Adrenal gland (tissue), 19 donors: ENCODE measurements at places on chromosomes 3 and 15. TPM values are rescaled to one million over a fixed set of nuclear protein-coding genes. Genes with fewer than 3 reads are reported as not detected.

- H3K36me3 ChIP-seq, result no peaks in the 10 kb centered on the region
- no peak overlapping the region for H3K4me3 ChIP-seq
- no peak for DNase-seq
- H3K27me3 ChIP-seq, result no peaks in the 10 kb centered on the region
- no peak overlapping the region for H3K27ac ChIP-seq
- H3K4me1 ChIP-seq, result no peaks in the 10 kb centered on the region
Measured at GRCh38 chr3:182862159-182862860, 69.0 kb downstream of the ATP11B start.

DNA sequence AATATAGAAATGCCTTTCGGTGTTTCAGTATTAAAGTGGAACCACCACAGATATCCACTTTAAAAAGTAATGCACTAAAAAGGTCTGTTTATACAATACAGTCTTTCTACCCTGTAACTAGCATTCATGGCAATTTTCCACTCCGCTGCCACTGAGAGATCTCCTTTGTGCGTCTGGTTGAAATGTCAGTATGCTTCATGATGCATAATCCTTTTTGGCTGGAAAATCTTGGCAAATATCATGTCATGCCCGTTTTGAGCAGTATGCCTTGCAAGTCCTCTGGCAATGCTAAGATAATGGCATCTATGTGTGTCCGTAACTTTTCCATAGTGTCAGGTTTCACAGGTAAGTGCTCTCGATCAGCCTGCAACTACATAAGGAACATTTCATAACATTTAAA lies 30.8 kb upstream of the ARF4 start:
- H3K27ac ChIP-seq, result no peak overlapping the region
- DNase-seq, result no peak
- H3K36me3 ChIP-seq, result no peaks in the 10 kb centered on the region
- no peak overlapping the region for H3K4me3 ChIP-seq
- no peaks in the 10 kb centered on the region for H3K27me3 ChIP-seq
- no peaks in the 10 kb centered on the region for H3K4me1 ChIP-seq

- H3K36me3 ChIP-seq, result no peaks in the 10 kb centered on the region
- peak; percentile 59 for DNase-seq
- H3K27ac ChIP-seq, result no peak within 1 kb of the TSS
- H3K4me3 ChIP-seq, result peak within 1 kb of the TSS; percentile 62
- H3K27me3 ChIP-seq, result no peaks in the 10 kb centered on the region
Measured at GRCh38 chr15:40873694-40874561, at the start of gene RHOV. Gene RHOV (minus strand): TSS chr15:40874234. CDS start chr15:40874139, 95 bp downstream.

DNA sequence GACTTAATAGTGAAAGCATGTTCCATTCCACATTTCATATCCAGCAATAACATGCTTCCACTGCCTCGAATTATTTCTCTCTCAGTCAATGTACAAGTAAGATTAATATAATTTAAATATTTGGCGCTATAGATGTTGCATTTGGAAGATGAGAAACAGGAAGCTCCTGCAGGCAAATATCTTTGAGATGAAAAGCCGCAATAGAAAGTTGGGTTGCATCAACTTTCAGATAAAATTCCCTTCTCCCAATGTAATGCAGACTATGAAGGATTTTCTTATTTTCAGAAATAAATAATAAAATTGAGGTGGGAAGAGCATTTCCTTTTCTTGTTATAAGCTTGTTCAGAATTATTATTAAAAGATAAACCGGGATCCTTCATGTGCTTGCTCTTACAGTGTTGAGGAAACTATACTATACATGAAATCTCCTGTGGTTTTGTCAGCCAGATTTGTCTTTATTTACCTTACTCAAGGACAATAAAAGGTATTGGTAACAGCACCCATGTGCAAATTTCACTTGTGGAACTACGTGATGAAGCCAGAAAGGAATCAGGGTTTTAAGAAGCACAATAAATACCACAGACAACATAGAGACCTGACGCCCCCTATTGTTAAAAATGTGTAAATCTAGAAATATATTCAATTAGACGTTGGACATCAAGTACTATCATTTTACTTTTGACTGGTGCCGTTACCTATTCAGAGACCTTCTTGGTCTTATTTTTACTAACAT lies 307.0 kb downstream of the ARPP21 start:
- no peak for DNase-seq
- H3K4me1 ChIP-seq, result no peaks in the 10 kb centered on the region
- no peak overlapping the region for H3K4me3 ChIP-seq
- no peaks in the 10 kb centered on the region for H3K27me3 ChIP-seq
- no peak overlapping the region for H3K27ac ChIP-seq

DNA sequence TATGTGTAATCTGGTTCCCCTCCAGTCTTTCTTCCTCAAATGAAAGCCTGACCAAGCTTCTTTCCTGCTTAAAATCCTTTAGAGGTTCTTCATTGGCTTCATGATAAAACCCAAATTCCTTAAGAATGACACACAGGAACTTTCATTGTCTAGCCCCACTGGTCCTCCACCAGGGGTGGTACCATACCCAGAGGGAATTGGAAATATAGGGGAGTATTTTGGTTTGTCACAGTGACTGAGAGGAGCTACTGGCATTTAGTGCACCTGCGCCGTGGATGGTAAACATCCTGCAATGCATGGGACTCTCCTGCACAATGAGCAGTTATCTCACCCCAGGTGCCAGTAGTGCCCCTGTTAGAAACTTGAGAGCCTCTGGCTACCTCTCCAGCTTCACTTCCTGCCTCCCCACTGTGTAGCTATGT lies 10.8 kb downstream of the ZWILCH start:
- no peak overlapping the region for H3K4me3 ChIP-seq
- no peak for DNase-seq
- no peak overlapping the region for H3K27ac ChIP-seq
- H3K27me3 ChIP-seq, result no peaks in the 10 kb centered on the region

GRCh38 chr15:78933823-78934654 lies 10.8 kb downstream of the CTSH start:
- H3K4me3 ChIP-seq, result no peak overlapping the region
- peaks cover 24% of the 10 kb centered on the region for H3K36me3 ChIP-seq
- peaks cover 7% of the 10 kb centered on the region for H3K4me1 ChIP-seq
- H3K27me3 ChIP-seq, result no peaks in the 10 kb centered on the region

DNA sequence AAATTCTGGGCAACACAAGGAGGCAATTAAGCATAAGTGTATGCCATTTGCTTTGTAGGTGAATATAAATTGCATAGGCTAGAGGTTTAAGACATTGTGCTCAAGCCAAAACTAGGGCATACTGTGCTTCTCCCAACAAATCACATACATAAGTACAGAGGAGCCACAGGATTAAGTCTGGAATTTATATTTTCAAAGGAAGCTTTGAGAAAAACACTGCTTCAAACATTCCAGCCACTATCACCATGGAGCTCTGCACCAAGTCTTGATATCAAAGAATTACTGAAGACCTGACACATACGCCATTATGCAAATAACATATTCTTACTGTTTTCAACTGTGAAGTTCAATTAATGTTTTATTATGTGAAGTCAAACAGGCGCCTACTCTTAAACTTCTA lies 119.4 kb upstream of the NPHP3 start:
- H3K4me1 ChIP-seq, result peaks cover 7% of the 10 kb centered on the region
- no peak for DNase-seq
- no peaks in the 10 kb centered on the region for H3K27me3 ChIP-seq
- no peak overlapping the region for H3K4me3 ChIP-seq
- no peaks in the 10 kb centered on the region for H3K36me3 ChIP-seq
- H3K27ac ChIP-seq, result no peak overlapping the region

GRCh38 chr15:29090617-29091466 lies 178.8 kb downstream of the NSMCE3 start:
- DNase-seq, result no peak
- H3K4me3 ChIP-seq, result no peak overlapping the region

- no peaks in the 10 kb centered on the region for H3K36me3 ChIP-seq
- DNase-seq, result peak; percentile 24
- H3K27ac ChIP-seq, result no peak overlapping the region
- no peaks in the 10 kb centered on the region for H3K27me3 ChIP-seq
Measured at GRCh38 chr15:58269455-58270414, 131.6 kb downstream of the AQP9 start.

- no peak overlapping the region for H3K4me3 ChIP-seq
- H3K36me3 ChIP-seq, result no peaks in the 10 kb centered on the region
- H3K4me1 ChIP-seq, result no peaks in the 10 kb centered on the region
- no peak for DNase-seq
Measured at GRCh38 chr15:27260523-27260922, 289.5 kb downstream of the GABRG3 start.

- H3K27me3 ChIP-seq, result no peaks in the 10 kb centered on the region
- no peaks in the 10 kb centered on the region for H3K36me3 ChIP-seq
- no peak overlapping the region for H3K4me3 ChIP-seq
- H3K27ac ChIP-seq, result no peak overlapping the region
Measured at GRCh38 chr3:50470658-50471057, 32.8 kb downstream of the CACNA2D2 start.

DNA sequence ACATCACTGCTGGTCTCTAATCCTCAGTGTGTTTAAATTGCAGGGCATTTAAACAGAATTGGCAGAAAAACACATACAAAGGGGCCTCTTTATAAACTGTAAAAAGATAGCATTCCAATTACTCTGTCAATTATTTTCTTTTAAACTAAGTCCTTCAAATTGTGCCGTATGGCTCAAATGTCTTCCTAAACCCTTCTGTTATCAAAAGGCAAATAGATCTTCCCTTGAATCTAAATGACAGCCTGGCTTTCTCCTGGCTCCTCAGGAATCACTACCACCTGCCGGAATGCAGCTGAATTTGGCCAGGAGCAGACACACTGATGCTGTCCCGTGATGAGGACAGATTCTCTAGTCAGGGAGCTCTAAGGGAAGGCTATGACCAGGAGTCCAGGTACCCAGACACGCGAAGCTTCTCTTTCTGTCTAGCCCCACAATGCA lies 85.6 kb downstream of the IGF2BP2 start:
- no peak for DNase-seq
- H3K27me3 ChIP-seq, result no peaks in the 10 kb centered on the region
- H3K4me1 ChIP-seq, result peaks cover 47% of the 10 kb centered on the region
- no peaks in the 10 kb centered on the region for H3K36me3 ChIP-seq
- no peak overlapping the region for H3K4me3 ChIP-seq

DNA sequence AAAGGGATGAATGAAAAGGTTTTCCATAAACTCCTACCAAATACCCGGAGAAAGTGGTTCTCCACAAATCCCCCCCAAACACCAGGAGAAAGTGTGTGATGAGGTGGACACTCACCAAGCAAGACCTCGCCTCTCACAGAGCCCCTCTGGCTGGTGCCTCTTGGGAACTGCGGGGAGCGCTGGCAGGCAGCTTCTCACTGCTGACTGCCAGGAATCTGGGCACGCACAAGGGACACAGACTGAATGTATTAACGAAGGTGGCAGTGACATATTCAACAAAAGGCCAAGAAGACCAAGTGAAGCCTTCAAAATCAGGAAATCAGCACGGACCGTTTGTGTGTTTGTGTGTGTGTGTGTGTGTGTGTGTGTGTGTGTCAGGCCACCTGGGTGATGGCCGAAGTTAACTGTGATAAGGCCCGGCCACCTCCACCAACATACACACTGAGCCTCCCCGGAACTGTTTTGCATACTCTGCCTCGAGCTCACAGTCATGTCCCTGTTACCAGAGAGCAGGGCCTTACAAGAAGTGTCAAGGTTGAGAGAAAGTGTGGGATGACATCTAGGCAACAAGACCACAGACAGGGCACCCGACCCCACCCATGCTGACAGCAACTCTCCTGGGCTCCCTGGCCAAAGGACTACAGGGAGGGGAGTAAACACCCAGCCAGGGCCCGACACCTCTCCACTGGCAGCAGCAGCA lies 18.0 kb downstream of the ATP10A start:
- H3K36me3 ChIP-seq, result no peaks in the 10 kb centered on the region
- DNase-seq, result no peak
- peaks cover 15% of the 10 kb centered on the region for H3K4me1 ChIP-seq
- H3K27ac ChIP-seq, result no peak overlapping the region
- no peaks in the 10 kb centered on the region for H3K27me3 ChIP-seq
- H3K4me3 ChIP-seq, result no peak overlapping the region

GRCh38 chr15:38164061-38164460 lies 88.6 kb upstream of the SPRED1 start:
- no peaks in the 10 kb centered on the region for H3K36me3 ChIP-seq
- no peaks in the 10 kb centered on the region for H3K27me3 ChIP-seq
- H3K4me1 ChIP-seq, result no peaks in the 10 kb centered on the region
- DNase-seq, result no peak

DNA sequence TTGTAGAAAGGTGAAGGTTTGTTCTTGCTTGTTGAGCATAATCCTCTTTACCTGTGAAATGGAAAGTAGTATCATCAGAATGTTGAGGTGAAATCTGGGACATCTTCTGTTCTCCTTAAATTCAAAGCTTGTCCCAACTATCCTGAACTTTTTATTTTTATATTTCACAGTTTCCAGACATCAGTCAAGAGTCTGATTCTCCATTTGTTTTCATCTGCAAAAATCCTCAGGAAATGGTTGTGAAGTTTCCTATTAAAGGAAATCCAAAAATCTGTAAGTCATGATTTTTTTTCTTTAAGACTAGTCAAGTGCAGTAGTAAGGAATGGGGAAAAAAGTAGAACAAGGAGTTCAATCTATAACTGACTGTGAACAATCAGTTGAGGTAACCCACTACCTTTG lies 15.5 kb upstream of the ZNF609 start:
- peaks cover 5% of the 10 kb centered on the region for H3K36me3 ChIP-seq
- H3K4me3 ChIP-seq, result no peak overlapping the region
- H3K4me1 ChIP-seq, result peaks cover 20% of the 10 kb centered on the region
- no peak overlapping the region for H3K27ac ChIP-seq
- DNase-seq, result no peak

- H3K27me3 ChIP-seq, result no peaks in the 10 kb centered on the region
- no peak for DNase-seq
- no peaks in the 10 kb centered on the region for H3K36me3 ChIP-seq
- H3K4me1 ChIP-seq, result no peaks in the 10 kb centered on the region
- H3K27ac ChIP-seq, result no peak overlapping the region
Measured at GRCh38 chr15:49731187-49732099, 110.6 kb downstream of the DTWD1 start.

DNA sequence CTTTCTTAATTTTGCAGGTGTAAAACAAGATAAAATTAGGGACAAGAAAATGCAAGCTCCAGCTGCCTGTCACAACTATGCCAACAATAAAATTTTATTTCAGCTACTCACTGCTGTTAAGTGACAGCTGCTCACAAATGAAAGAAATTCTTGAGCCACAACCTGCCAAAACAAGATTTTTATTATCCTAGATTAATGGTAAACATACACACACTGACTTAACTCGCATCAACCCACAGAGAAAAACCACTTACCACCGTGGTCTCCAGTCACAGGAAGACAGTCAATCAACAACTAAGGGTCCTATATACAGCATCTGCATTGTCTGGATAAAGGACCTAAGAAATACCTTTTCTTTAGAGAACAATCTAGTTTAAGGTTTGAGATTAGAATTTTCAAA lies 31.3 kb downstream of the EFL1 start:
- no peaks in the 10 kb centered on the region for H3K36me3 ChIP-seq
- H3K4me3 ChIP-seq, result no peak overlapping the region
- no peaks in the 10 kb centered on the region for H3K4me1 ChIP-seq
- DNase-seq, result no peak
- no peaks in the 10 kb centered on the region for H3K27me3 ChIP-seq

GRCh38 chr3:141796081-141796888 lies 33.1 kb downstream of the GRK7 start:
- peak; percentile 13 for DNase-seq
- H3K27ac ChIP-seq, result no peak overlapping the region
- peaks cover 12% of the 10 kb centered on the region for H3K4me1 ChIP-seq
- H3K4me3 ChIP-seq, result no peak overlapping the region

The UTS2B gene
- 0.32 TPM for total RNA-seq

The KY gene
- total RNA-seq, result 21.1 TPM

The RTP1 gene
- total RNA-seq, result not detected
